ENCODE measurements at places on chromosomes 11 and 22.

DNA sequence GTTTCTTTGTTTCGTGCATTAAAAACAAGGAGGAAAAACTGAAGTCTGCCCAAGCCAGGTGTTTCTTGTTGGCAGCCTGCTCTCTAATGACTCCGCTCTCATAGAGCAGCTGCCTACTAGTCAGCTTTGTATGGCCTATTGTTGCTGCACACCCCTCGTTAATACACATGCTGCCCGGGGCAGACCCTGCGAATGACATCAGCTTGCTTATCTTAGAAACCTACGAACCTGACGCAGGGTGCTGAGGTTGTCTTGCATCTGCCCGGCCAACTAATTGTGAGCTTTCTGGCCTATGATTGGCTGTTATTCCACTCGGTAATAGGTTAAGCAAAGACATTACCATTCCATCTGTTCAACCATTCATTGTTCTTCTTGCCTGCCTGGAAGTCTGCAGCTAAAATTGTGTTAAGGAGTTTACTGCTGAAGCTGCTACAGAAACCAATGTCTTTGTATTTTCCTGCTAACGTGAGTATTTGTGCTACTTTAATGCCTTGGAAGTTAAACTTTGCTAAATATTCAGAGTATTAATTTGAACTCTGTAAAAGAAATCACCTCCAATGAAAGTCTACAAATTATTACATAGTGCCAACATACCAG is 37.5 kb downstream of the ZC3H12C start:
- peak; percentile 98 for DNase-seq

GRCh38 chr22:28989035-28989464 is 72.6 kb downstream of the C22orf31 start:
- no peak for DNase-seq

DNA sequence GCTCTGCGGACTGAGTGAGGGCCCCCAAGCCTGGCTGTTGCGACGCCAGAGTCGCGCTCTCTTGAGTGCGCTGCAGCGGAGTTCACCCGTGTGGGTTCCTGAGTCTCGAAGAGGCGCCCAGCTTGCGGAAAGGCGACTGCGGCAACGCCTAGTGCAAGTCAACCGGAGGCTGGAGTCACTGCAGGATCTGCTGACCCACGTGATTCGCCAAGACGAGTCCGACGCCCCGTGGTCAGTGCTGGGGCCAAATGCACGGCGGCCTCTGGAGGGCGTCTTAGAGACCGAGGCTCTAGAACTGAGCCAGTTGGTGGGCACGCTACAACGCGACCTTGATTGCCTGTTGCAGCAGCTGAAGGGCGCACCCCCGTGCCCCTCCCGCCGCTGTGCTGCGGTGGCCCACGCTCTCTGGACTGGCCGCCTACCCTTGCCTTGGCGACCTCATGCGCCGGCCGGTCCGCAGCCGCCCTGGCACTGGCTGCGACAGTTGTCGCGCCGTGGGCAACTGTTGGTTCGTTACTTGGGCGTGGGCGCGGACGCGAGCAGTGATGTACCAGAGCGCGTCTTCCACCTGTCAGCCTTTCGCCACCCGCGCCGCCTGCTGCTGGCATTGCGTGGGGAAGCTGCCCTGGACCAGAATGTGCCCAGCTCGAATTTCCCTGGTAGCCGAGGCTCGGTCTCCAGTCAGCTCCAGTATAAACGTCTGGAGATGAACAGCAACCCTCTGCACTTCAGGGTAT is 32.6 kb downstream of the RRP8 start:
- DNase-seq = no peak

DNA sequence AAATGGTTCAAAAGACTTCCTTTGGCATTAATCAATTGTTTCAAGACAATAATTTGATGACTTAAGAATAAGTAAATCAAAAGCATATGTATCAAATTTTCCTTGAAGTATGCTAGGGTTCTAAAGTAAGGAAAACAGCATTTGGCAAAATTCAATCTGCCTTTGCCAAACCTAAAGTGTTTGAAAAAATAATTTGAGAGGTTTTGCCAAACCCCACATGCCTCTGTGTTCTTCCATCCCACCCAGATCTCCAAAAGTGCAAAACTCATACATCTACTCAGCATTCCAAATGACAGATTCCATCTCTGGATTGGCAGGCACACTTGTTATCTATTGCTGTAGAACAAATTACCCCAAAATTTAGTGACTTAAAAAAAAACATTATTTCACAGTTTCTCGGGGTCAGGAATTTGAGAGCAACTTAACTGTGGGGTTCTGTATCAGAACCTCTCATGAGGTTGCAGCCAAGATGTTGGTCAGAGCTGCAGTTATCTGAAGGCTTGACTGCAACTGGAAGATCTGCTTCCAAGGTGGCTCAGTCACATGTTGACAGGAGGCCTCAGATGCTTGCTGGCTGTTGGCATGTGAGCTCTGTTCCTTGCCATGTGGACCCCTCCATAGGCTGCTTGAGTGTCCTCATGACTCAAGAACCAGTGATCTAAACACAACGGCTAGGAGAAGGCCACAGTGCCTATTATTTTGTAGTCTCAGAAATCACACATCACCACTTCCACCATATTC is 100.6 kb upstream of the ARHGAP42 start:
- DNase-seq = no peak

DNA sequence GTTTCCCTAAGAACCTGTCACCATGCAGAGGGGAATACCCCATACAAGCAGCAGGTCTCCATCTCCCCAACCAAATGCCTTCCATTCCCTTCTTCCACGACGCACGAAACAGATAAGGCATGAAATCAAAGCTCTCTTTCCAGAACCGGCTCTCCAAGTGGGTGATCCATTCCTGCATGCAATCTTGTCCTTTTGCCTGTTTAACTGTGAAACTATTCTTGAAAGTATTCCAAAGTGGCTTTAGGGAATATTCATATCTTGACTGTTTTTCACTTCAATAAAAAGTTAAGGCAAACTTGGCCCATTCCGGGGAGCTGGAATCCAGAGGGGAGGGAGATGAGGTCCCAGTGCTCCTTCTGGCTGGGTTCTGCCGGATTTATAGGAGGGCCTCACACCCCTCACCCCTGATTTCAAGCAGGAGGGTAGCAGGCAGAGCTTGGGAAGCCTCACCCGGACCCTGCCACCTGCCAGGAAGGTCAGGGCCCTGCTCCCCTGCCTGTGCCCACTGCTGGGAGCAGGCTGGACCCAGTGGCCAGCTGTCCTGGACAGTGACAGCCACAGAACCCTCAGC is 60.9 kb downstream of the SCGB1A1 start:
- no peak for DNase-seq

- no peak for DNase-seq
These were observed 202.9 kb downstream of the GRIK4 start for GRCh38 chr11:120714438-120714837.

GRCh38 chr11:62394825-62395538 is 23.9 kb upstream of the SCGB1A1 start:
- peak; percentile 17 for DNase-seq

- no peak for DNase-seq
These were observed 18.2 kb upstream of the SYTL2 start for GRCh38 chr11:85829172-85829571.

DNA sequence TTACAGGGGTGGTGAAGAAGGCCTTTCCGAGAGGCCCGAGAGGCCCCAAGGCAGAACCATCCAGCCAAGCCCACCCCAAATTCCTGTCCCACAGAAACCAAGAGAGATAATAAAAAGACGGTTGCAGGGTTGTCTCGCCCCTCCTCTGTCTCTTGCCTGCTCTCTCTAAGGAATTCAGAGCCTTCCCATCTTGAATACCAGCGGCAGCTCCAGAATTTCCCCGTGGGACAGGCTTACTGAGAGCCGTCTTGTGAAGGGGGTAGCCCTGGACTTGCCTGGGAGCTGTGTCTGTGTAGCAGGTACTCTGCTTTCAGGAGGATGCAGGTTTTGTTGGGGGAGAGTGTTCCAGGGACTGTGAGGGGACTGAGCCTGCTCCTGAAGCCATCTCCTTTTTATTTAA is 9.6 kb upstream of the EIF3D start:
- DNase-seq = no peak

DNA sequence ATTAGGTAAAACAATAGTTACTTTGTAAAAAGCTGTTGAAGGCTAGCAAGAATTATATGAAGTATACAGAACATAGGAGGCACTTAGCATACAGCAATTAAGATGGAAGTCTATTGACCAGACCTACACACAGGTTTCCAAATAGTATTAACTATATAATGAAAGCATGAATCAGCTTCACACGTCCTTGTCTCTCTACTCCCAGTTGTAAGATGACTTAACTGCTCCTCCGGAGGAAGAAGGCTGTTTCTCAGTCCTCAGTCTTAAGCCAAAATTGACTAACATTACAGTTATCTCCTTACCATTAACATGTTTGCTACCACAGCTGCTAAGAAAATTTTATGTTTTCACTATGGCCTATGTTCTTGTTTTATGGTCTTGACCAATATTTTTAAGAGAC is 24.7 kb downstream of the SIK3 start:
- no peak for DNase-seq

GRCh38 chr11:24375931-24376330 is 120.9 kb upstream of the LUZP2 start:
- DNase-seq = no peak

GRCh38 chr11:19735157-19735908 is 22.7 kb downstream of the NAV2 start:
- no peak for DNase-seq

- no peak for DNase-seq
These were observed 222.1 kb downstream of the LRRC4C start for GRCh38 chr11:41237382-41237781.

DNA sequence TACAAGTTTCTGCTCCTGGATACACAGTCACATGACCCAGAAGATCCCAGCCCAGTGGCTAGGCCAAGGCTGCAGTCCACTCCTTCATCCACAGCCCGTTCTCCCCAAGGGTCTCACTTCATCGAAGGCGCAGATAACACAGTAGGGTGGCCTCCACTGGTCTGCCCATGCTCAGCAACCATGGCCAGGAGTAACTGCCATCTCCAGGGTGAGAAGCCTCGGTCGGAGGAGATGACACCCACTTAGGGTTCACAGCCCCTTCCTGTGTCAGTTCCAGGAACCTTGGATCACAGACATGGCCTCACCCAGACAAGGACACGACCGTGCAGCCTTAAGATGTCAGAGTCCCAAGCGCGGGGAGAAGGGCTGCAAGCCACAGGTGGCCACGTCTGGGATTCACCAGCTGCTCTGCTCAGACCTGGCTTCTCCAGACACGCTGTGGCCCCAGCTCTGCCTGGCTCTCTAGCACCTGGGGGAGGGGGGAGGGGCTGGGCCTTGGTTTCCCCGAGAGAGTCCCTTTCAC is 2.6 kb downstream of the BET1L start:
- no peak for DNase-seq

GRCh38 chr11:92199991-92200390 is 24.6 kb upstream of the FAT3 start:
- DNase-seq = no peak

DNA sequence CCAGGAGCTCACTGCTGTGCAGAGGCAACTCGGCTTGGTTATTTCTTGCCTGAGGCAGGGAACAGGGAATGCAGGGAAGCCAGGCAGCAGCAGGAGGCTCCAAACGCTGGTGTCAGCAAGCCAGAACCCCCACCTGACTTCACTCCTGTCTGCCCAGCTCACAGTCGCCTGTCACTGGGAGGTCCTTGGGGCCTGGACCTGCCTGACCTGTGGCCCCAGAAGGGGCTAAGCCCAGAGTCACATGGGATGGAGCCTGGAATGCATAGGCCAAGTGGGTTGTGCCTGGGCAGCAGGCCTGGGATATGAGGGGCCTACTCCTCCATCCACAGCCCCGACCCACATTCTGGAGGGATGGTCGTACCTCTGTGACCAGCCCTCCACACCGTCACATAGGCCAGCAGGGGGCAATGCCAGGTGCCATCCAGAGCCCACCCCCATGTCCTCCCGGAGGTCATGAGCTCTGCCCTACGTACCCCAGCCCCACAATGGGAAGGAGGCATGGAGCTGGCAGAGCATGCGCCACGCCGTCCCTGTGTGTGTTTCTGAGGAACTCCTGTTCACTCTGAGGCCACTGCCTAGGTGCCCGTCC is 5.2 kb downstream of the RASSF7 start:
- DNase-seq = no peak

- no peak for DNase-seq
These were observed 23.7 kb downstream of the HTR3A start for GRCh38 chr11:113998574-113998973.

DNA sequence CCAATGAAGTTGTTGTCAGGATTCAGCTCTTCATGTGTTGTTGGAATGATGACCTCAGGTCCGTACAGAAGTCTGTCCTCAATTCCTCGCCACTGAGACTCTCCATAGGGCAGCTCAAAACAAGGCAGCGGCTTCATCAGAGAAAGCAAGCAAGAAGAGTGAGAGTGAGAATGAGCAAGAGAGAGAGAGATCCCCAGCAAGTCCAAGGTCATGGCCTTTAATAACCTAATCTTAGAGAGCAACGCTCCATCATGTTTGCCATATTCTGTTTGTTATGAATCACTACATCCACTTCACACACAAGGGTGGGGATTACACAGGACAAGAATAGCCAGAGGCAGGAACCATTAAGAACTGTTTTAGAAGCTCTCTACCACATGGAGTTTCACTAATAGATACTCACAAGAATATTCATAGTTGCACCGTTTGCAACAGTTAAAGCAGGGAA is 23.3 kb upstream of the MMP7 start:
- no peak for DNase-seq

- DNase-seq = no peak
These were observed 19.1 kb downstream of the NARS2 start for GRCh38 chr11:78555592-78555991.

DNA sequence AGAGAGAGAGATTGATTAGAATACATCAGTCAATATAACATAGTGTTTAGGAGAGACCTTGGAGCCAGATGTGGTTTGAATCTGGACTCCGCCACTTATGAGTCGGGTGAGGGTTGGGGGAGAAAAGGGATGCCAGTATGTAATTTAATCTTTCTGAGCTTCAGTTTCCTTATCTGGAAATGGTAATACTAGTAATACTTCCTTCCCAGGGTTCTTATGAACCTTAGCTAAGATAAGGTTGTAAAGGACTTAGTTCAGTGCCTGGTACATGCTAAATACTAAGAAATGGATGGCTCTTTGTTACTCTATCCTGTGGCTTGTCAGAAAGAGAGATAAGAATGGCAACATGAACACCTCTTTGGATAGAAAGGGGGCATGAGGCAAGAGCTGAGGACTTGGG is 226.1 kb upstream of the NARS2 start:
- DNase-seq = no peak

DNA sequence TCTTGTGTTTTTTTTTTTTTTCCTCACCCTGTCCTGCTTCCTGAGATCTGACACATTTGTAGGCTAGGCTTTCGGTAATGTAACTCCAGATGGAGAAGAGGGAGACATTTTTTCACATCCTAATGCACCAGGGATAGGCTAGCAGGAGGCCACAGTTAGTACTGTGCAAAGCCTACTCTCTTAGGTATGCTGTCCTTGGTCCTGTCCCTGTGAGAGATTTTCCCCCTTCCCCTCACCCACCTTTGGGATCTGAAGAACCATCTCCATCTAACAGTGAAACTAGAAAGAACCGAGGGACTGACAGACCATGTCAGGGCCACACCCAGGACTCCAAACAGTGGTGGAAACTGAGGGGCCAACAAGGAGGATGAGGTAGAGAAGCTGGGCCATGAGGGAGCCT is 29.2 kb downstream of the ADAMTS8 start:
- no peak for DNase-seq
